ENCODE measurements at places on chromosomes 11 and 22.

GRCh38 chr11:102833731-102834130, 9.7 kb downstream of the MMP3 start:
- no peak for DNase-seq

DNA sequence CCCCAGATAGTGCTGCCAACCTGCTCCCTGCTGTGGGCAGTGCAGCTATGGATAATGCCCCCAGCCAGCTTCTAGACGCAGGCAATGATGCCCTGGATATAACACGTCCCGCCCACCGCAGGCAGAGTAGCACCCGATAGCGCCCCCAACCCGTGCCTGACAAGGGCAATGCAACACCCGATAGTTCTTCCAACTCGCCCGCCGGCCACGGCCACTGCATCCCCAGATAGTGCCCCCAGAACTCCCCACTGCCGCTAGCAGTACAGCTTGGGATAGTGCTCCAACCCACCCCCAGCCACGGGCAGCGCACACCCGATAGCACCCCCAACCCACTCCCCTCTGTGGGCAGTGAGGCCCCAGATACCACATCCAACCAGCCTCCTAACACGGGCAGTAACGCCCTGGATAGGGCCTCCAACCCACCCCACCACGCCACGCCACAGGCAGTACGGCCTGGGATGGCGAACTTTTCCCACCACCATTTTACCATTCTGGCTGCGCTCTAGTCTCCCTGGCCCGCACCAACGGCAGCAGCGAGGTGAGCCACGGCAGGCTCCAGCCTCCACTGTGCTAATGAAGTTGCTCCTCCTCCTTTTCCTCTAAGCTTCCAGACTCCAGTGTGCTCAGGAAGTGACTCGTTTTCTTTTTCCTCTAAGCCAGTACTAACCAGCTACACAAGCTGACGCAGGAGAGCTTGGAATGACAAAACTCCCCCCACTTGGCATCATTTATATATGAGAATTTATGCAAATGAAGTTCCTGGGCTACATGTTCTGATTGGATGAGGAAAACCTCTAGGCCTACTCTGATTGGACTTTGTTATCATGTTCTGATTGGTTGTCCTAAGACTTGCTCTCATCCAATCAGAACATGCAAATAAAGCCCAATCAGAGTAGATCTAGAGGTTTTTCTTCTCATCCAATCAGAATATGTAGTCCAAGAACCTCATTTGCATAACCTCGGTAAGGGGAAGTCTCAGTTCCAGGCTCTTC, 3.0 kb upstream of the RFPL3 start:
- no peak for DNase-seq

- DNase-seq = no peak
These were observed 197.0 kb upstream of the CADM1 start for GRCh38 chr11:115700981-115701875.

DNA sequence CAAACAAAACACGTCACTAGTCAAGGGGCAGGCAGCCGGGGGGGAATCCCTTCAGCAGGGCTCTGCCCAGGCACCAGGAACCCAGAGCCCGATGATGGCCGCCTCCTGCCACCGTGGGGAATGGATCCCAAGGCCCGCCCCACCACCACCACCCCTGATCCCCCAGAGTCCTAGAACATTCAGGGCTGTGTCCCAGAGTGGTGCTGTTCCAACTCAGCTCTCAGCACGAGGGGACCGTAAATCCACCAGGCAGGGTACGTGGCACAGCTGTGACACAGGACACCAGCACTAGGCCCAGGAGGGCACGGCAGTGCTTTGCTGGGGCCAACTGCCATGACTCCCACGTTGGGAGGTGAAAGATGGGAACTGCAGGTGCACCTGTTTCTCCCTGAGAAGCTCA, 29.6 kb downstream of the ANO1 start:
- DNase-seq = no peak

DNA sequence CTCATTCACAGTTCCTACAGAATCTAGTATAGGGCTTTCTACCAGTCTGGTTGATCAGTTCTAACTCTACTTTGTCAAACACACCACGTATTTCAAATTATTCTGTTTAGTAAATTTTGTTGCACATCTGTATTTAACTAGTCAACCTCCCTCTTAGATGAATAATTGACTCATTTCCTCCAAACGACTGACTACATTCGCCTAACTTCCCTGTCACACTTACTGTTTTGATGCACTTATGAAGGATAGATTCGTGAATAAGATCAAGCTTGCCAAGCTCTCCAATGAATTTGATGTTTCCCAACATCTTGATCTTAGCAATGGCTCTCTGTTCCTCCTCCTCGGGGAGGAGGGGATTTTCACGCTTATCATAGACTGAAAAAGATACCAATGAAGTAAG, 5.0 kb downstream of the EIF4G2 start:
- DNase-seq = no peak

GRCh38 chr11:73326929-73327811, 19.1 kb downstream of the ARHGEF17 start:
- no peak for DNase-seq

DNA sequence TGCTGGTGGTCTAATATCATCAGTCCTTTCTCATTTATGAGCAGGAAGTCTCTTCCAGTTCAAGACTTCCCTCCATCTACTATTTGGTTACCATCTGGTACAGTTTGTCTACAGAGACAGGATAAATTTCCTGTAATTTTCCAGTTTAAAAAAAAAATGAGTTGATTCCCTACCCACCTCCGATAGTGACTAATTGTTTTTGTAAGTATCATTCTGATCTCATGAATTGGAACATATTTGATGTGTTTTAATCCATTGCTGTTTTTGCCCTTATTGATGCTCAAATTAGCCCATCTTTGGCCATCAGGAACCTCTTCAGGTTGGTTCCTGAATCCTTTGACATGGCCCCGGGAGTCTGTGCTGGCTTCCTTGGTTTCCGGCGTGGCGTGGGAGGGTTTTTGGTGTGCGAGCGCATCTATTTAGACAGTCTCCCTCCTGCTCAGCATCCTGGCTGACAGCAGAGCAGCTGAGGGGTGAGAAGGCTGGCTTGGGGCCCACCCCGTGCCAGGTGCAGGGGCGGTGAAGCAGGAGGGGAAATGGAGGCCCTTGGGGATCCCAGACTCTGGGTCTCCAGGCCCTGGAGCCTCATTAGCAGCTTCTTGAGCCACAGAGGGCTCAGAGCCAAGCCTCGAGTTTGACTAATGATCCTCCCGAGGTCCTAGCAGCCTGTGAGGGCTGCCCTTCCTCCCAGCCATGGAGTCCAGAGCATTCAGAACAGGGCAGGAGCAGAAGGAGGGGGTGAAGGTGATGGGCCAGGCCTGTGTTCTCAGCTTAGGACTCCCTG, 6.8 kb downstream of the OMP start:
- DNase-seq = no peak

DNA sequence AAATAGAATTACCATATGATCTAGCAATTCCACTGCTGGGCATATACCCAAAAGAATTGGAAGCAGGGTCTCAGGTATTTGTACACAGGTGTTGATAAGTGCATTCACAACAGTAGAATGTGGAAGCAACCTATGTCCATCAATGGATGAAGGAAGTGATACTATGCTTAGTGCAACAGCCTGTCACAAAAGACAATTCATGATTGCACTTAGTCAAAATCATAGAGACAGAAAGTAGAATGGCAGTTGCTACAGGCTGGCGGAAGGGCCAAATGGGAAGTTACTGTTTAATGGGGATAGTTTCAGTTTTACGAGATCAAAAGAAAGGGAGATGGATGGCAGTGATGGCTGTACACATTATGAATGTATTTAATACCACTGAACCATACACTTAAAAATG, 42.0 kb downstream of the SGSM3 start:
- no peak for DNase-seq

DNA sequence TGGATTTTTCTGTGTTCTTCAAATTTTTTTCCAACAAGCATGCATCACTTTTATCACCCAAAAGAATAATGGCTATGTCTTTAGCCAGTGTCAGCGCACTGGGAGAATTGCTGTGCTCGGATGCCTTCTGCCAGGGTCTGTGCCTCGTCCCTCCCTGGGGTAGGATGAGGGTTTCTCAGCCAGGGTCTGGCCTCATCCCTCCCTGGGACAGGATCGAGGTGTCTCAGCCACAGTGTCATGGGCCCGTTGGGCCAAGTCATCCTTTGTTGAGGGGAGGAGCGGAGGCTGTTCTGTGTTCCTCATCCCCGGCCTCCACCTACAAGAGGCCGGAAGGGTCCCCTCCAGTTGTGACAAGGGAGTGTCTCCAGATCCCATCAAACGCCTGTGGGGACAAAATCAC, 22.7 kb downstream of the LINC01488 start:
- no peak for DNase-seq

DNA sequence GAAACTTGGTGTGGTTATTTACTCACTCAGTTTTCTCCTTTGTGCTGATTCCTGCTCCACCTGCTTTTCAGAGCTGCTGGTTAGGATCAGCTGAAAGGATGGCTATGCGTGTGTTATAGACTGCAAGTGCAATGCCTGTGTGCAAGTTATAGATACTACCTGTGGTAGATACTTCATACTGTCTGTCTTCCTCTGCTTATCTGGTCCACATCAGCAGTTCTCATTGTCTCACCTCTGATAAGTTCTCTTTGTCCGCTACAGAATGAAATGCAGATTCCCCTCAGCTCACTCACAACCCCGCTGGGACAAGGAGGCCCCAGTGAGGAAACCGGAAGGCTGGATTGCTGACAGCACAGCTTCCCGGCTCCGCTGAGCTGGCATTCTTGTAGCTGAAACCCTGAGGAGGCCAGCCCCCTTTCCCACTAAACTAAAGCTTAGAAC, 37.5 kb upstream of the LYVE1 start:
- DNase-seq = no peak

GRCh38 chr22:29072193-29072978, 449 bp upstream of the KREMEN1 start:
- DNase-seq = peak; percentile 55

- DNase-seq = no peak
These were observed 432.1 kb downstream of the DYNC2H1 start for GRCh38 chr11:103541186-103541795.

DNA sequence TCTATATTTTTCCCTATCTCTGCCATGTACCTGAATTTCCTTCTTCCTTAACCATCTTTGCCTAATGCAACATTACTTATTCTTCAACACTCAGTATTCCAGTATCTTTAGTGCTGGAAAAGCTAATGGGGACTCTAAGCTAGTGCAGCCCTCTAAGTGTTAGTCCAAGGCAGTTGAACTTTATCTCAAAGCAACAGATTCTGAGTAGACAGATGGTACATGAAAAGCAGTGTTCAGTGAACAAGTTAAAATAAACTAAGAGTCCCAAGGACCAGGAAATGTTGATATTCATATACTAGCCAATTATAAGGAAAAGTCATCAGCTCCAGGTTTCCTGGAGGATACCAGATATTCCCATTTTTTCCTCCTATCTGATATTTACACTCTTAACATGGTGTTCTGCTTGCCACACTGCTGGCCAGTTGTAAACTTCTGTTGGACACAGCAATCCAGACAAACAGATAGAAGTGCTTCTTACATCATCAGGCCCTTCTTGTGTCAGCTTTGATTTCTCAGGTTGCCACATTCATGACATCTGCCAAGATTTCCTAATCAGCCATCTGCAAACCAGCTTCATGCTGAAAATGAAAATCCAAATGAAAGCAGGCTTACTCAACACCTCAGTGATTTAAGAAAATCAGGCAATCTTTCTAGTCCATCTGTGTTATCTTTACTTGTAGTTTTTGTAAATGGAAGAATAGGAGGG, 255.9 kb upstream of the POU2AF2 start:
- DNase-seq = no peak

DNA sequence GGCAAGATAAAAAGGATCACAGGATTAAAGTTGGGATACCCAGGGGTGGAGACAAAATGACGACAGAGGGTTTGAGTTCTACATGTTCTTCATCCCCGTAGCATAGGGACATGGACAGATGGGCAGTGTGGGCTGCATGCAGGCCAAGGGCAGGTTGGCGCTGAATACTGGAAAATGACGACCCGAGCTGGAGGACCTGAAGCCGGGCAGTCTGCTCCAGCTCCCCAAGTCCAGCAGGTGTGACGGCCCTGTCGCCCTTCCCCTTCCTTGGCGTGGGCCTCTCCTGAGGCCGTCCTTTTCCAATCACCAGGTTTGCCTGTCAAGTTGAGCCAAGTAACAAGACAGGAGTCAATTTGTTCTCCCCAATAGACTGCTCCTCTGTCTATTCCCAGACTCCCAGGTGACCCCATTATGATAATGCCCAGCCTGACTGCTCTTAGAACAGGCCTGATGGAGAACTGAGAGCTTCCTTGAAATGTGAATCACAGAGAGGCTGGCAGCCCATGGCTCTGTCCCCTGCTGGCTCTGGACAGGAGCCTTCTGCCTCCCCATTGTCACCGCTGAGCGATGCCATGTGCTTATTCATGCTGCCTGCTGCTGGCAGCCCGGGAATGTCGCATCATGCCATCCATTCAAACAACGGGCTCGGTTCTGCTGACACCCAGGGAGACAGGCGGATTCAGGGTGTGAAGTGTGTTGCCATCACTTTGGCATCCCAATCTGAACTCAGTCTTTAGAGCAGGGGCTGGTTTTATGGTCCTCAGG, 392.1 kb downstream of the NTM start:
- DNase-seq = no peak

- no peak for DNase-seq
These were observed 27.9 kb upstream of the RBMXL2 start for GRCh38 chr11:7060868-7061267.

GRCh38 chr11:60981515-60981914, 10.0 kb downstream of the CD6 start:
- no peak for DNase-seq

- DNase-seq = no peak
These were observed 67.4 kb upstream of the PRDM11 start for GRCh38 chr11:45079075-45079444.

DNA sequence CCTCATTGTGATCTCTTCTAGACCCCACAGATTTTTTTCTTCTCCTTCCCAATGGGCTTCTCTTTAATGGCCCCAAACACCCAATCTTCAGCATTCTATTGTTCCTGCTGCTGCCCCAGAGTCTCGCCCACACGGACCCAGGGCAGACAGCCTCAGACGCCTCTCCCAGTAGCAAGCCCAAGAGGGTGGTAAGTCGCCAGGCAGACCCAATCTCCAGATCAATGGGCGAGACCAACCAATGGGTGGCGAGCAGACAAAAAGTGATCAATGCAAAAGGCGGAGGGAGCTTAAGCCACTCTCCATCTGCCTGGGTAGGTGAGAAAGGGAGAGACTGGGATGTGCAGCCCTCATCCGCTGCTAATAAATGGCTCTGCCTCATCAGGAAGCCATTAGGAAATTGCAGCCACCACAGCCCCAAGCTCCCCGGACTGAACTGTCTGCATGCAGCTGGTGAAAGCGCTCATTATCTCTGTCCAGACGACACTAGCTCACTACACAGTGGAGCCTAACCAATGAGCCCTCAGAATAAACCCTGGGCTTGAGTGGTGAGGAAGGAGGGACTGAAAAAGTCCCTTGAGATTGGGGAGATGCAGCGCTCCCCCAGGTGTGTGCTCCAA, 81.8 kb downstream of the ETS1 start:
- no peak for DNase-seq

DNA sequence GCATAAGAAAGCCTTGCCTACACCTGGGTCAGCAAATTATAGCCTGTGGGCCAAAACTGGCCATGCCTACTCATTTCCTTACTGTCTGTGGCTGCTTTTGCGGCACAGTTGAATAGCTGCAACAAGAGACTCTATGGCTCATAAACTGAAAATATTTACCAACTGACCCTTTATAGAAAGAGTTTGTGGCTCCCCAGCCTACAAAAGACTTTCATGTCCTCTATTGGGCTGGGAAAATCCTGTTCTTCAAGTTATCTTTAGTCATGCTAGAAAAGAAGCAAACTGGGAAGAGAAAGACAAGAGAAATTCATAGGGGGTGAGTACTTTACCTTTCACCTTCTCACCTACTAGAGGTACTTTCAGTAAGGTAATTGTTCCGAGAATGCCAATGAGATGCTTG, 175.1 kb downstream of the SWAP70 start:
- no peak for DNase-seq

- no peak for DNase-seq
These were observed 59.4 kb upstream of the HMGXB4 start for GRCh38 chr22:35197886-35198285.

All from activated CD8-positive, alpha-beta memory T cell treated with anti-CD3 and anti-CD28 coated beads for 4 hours (primary cell).